CD4-positive, alpha-beta T cell treated with Interleukin-10 for 1 hour (primary cell): ENCODE measurements at places on chromosomes 16 and 17.
A peak's percentile ranks its signal among the peaks of the same experiment; 100 is the strongest.

- no peak for DNase-seq
Measured at GRCh38 chr16:72171236-72171635, 719 bp downstream of the PMFBP1 start.

DNA sequence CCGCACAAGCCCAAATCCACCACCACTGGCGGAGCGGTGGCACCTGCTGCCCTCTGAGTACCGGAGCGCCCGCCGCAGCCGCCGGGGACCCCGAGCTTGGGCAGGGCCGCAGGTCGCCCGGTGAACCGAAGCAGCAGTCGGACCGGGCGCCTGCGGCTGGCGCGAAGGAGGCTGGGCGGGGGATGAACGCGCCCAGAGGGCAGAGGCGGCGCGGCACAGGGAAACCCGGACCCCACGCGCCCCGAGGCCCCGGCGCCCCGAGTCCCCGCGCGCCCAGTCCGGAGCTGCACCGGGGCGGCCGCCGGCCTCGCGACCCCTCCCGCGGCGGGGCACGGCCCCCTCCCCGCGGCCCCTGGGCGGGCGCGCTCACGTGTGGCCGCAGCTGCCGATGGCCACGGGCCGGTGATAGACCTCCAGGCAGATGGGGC, 393 bp downstream of the RNF166 start:
- peak; percentile 20 for DNase-seq

GRCh38 chr17:67993153-67993997, 2.9 kb downstream of the C17orf58 start:
- peak; percentile 76 for DNase-seq

GRCh38 chr17:72110231-72110941, 10.4 kb upstream of the SOX9 start:
- no peak for DNase-seq

DNA sequence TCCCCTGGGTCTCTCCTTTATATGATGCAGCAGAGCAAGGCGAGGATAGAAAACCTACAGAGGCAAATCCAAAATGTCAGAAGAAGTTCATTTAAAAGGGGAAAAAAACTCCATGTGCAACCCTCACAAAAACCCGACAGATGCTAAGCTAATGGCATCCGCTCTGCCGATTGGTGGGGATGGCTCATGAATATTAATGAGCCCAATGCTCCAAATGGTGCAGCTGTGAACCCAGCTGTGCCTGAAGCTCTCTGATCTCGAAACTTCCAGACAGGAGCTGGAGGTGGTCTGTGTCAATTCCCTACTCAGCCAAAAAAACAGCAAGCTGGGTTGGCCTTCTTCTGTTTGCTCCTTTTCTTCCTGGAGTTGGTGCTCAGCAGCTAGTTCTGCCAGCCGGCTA, 15.5 kb downstream of the SNX11 start:
- DNase-seq: no peak

GRCh38 chr17:81404558-81405165, 9.4 kb downstream of the BAHCC1 start:
- DNase-seq: no peak

DNA sequence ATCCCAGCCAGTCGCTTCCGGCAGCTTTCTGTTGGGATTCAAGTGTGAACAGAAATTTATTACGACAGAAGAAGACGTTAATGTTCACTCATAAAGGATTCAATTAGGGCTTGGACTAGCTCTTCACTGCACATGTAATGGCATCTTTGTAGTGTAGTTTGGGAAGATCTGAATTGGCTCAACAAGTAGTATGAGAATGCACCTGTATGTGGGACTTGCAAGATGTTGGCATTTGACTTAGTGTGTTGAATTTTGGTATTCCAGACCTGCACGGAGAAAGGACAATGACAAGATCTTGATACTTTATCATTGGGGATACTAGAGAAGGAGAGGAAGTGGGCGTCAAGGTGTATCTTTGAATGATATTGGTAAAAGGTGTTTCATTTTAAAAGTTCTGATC, 1.2 kb downstream of the PSMD11 start:
- DNase-seq: no peak

DNA sequence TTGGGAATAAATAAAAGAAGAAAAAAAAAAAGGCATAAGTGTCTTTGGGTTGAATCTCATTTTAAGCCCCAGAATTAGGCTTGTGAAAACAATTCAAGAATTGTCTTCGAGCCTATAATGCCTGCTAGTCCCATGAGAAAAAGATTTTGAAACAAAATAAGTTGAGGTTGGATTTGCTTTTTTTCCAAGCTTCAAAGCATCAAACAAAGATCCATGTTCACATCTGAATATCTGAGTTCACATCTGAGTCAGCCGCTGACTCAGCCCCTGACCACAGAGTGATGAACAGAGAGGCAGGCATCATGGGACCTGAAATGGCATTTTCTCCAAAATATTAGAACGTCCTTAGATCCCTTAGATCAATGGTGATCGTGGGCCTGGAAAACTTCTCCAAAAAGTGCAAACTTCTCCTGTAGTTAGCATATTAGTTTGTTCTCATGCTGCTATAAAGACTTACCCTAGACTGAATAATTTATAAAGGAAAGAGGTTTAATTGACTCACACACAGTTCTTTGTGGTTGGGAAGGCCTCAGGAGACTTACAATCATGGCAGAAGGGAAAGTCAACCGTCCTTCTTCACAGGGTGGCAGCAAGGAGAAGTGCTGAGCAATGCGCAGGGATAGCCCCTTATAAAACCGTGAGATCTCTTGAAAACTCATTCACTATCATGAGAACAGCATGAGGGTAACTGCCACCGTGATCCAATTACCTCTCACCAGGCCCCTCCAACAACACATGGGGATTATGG, 294.6 kb upstream of the HSBP1 start:
- DNase-seq: no peak

- no peak for DNase-seq
Measured at GRCh38 chr17:13593021-13593751, 8.5 kb downstream of the HS3ST3A1 start.

DNA sequence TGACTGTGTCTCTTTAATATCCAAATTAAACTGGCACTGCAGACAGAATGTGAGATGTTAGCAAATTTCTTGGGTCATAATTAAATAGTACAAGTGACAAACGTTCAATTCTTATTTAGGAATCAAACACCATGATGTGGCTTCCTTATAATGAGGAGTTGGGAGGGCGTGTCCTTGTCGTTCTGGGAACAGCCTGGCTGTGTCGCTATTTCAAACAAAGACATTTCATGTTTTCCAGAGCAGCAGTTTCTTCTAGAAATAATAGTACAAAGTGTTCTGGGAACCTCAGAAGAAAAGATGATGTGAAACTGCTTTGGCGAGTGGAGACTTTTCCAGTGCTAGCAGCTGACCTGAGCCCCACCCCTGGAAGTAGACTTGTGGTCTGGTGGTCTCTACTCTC, 301.7 kb upstream of the N4BP1 start:
- DNase-seq: no peak

DNA sequence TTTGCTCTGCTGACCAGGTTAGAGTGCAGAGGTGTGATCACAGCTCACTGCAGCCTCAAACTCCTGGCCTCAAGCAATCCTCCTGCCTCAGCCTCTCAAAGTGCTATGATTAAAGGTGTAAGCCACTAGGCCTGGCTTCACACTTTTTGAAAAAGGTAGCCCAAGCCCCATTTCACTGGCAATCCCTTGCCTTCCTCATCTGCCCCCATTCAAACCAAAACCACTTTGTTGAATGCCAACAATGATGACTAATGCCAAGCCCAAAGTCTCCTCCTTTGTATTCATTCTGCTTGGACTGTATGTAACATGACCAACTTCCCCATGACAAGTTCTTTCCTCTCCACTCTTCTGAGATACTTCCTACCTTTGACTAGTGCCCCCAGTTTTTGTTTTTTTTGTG, 33.1 kb downstream of the N4BP1 start:
- DNase-seq: no peak

- no peak for DNase-seq
Measured at GRCh38 chr17:17725011-17725751, 43.9 kb downstream of the RAI1 start.

GRCh38 chr16:53863861-53864260, 159.9 kb downstream of the FTO start:
- DNase-seq: no peak

DNA sequence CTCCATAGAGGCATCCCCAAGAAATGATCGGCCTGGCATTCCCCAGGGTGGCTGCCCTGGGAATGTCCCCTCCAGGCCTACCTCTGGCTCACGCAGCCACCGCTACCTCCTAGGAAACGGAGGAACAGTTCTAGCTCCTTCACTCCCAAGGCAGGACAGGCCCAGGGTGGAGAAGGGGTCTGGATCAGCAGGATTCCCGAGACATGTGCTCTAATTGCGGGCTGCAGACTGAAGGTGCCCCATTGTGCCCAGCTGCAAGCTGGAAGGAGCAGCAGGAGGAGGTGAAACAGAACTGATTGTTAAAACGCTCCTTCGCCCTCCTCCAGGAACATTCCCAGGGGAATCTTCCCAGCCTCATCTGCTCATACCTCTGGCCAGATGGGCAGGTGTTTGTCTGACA, 40.8 kb downstream of the SCNN1G start:
- DNase-seq: no peak

- no peak for DNase-seq
Measured at GRCh38 chr17:80414508-80414802, 512 bp upstream of the ENDOV start.

- no peak for DNase-seq
Measured at GRCh38 chr16:49250689-49251088, 30.9 kb downstream of the CBLN1 start.

DNA sequence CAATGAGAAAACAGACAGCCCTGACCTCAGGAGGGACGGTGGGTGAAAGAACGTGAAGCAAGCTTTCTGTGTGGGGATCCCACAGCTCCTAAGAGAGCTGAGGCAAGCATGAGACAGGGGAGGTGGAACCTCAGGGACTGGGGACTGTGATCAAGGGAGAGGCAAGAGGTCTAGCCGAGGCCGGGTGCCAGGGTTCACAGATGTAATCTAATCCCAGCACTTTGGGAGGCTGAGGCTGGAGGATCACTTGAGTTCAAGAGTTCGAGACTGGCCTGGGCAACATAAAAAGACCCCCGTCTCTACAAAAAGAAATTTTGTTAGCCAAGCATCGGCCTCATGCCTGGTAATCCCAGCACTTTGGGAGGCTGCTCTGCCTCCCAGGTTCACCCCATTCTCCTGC, 4.5 kb upstream of the ADAM11 start:
- DNase-seq: no peak

DNA sequence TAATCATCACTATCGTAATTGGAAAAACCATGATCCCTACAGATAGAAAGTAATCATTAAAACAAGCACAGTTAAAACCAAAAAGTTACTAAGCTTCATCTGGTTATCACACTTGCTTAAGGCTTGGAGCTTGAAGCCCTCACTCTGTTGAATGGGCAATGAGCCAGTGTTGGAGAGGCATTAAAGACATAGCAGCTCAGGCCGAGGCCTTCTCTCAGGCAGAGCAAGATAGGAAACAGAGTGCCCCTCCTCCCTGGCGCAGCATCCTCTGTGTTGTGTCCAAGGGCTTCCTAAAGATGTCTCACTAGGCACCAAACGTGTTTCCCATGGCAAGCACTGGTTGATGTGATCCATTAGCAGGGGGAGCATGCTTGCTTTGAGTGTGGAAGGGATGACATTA, 34.9 kb upstream of the LGALS9 start:
- DNase-seq: no peak

DNA sequence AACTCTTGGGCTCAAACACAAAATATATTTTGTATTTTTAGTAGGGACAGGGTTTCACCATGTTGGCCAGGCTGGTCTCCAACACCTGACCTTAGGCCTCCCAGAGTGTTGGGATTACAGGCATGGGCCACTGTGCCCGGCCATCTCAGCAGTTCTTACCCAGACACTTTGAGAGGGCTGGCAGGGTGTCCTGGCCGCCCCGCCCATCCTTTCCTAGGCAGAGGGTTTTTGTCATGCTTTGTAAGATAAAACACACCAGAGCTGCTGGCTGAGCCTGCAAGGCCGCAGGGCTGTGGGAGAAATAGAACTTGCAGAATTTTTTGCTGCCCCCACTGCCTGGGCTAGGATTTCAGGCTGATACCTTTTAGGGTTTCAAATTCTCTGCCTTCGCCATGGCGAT, 8.7 kb downstream of the PPL start:
- DNase-seq: no peak

DNA sequence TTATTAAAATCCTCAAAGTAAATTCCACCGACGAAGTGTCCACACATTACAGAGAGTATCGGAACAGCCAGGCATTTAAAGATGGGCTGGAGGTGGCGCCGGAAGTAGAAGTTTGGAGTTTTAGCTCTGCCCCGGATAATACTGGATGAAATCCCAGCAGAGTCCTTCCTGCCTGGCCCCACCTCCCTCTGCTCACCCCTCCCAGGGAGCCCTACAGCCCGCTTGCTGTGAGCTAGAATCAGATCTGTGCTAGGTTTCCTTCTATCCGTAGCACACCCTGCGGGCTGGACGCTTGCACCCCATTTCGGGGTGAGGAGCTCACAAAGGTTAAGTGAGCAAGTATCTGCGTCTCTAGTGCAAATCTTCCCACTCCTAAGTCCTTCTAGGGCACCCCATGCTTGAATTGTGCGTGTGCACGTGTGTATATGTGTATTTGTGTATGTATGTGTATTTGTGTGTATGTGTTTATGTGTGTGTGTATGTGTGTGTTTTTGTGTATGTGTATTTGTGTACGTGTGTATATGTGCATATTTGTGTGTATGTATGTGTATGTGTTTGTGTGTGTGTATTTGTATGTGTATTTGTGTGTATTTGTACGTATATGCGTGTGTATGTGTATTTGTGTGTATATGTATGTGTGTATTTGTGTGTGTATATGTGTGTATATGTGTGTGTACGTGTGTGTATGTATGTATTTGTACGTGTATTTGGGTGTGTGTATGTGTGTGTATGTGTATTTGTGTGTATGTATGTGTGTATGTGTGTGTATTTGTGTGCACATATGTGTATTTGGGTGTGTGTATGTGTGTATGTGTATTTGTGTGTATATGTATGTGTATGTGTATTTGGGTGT, 61.4 kb downstream of the HAPSTR1 start:
- DNase-seq: no peak

- DNase-seq: no peak
Measured at GRCh38 chr16:20918486-20919239, 18.1 kb downstream of the LYRM1 start.

GRCh38 chr16:89173174-89173921, 1.8 kb downstream of the CDH15 start:
- no peak for DNase-seq

GRCh38 chr16:11580451-11581086, 6.2 kb downstream of the LITAF start:
- no peak for DNase-seq

DNA sequence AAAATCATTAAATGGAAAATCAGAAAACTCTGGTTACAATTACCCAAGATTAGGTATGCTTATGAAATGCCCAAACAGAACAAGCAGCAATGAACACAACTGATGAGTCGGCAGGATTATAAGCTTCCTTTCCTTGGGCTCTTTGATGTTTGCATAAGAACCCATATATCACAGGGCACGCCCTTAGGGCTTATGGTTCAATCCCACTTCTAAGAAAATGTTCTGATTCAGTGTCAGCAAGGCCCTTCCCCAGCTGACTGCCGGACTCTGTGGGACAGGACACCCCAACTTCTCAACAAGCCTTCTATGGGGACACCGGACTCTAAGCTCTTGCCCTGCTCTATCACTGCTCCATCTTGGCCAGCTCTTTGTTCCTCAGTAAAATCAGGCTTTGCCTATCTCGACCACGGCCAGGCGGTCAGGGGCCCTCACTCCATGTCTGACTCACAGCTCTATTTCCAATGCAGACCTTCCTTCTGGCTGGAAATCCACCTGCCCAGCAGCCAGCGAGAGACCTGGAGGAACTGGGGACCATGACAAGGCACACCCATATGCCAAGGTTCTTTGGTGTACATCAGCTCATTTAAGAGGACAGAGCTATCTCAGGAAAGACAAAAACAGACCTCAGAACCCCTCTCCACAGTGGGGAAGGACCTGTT, 26.8 kb downstream of the LITAFD start:
- no peak for DNase-seq
